ENCODE measurements at places on chromosomes 1 and 21. TPM values are rescaled to one million over a fixed set of nuclear protein-coding genes. Genes with fewer than 3 reads are reported as not detected.

DNA sequence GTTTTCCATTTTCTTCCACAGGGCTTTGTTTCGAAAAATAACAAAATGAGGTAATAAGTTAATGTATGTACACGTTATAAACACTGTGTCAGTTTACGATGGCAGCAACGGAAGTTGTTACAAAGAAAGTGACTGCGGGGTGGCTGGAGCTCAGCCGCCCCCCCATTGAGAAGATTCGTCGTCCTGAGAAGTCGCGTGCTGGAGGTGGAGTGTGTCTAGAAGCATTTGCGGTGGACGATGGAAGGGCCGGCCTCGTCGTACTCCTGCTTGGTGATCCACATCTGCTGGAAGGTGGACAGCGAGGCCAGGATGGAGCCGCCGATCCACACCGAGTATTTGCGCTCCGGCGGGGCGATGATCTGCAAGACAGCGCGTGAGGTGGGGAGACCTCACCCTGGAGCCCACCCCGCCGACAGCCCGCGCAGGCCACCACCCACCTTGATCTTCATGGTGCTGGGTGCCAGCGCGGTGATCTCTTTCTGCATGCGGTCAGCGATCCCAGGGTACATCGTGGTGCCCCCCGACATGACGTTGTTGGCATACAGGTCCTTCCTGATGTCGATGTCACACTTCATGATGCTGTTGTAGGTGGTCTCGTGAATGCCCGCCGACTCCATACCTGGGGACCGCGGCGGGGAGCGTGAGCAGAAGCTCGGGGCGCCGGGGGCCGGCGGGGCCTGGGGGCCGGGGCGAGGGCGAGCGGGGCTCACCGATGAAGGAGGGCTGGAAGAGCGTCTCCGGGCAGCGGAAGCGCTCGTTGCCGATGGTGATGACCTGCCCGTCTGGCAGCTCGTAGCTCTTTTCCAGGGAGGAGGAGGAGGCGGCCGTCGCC, 2.4 kb downstream of the ACTA1 start:
- DNase-seq, result no peak

GRCh38 chr1:119314001-119314796, 54.4 kb upstream of the HAO2 start:
- no peak for DNase-seq

DNA sequence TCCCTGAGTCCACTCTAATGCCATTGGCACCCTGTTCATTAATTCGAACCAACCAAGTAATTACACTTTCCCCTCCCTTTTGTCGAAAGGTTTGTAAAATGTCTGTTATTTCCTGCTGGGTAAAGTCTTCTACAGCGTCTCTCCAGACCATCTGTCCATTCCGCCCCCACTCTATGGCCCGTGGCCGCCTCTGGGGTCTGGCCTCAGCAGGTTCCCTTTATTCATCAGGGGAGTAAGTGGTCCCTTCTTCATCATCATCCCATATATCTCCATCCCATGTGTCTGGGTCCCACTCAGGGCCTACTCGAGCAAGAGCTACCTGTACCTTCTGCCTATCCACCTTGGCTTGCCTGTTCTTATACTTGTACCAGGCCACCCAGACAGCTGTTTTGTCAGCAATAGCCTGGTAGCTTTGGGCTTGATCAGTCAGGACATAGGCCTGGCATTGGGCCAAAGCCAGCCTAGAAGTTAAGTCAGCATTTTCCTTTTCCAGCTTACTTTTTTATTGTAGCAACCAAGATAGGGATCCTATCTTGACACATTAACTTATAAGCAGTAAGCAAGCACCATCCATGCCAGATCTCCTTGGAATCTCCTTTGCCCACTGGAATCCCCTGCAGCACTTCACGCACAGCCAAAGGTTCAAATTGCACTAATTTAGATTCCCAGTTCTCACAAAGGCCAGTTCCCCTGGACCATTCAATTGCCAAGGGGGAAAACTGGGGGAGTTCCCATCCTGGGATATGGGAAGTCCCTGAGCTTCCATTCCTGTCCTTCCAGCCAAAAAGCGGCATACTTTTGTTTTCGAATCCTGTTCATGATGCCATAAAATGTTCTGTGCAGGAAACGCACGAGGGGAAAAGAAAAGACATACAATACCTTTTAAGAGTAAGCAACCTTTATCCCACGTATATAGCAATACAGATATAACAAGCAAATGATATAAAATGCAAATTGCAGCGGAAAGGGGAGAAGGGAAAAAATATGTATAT, 6.6 kb upstream of the STUM start:
- no peak for DNase-seq

GRCh38 chr1:233662575-233663304, 48.8 kb downstream of the KCNK1 start:
- DNase-seq, result no peak

The FLVCR1 gene
- total RNA-seq, result 11.1 TPM

DNA sequence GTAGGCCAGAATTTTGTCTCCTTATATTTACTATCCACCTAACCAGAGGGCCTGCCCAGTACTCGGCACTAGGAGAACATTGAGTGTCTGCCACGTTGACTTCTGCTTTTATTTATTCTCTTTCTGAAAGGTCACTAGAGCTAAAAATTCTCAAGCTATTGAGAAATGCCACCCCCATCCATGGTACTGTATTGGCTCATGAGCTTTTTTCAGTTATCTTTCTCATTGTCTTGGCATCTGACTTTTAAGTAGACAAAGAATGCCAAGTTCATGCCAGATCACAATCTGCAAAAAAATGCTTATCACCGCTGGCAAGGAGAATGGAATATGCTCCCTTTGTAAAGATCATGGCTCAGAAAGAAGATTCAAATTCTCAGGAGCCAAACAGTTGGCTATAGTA, 49.8 kb upstream of the MROH9 start:
- no peak for DNase-seq

GRCh38 chr1:8164670-8165069, 138.6 kb upstream of the ERRFI1 start:
- DNase-seq, result no peak

All from ureter (tissue), 1 donor.